ENCODE measurements at places on chromosomes 2 and 18.
A peak's percentile ranks its signal among the peaks of the same experiment; 100 is the strongest.

- no peak for DNase-seq
These were observed 134.5 kb downstream of the ASB1 start for GRCh38 chr2:238561230-238561629.

DNA sequence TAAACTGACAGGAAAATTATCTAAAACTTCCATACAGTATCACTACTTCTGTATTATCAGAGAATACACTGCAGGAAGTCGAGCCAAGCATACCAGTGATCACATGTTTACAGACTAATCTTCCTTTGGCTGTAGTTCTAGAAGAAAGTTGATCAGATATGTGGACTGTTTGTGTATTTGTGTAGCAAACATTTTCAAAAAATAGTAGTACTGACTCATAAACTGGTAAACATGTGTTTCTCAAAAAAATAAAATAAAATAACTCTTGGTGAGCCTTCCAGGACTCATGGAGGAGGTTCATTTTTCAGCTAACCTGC is 148.9 kb upstream of the SLC39A10 start:
- no peak for DNase-seq

- DNase-seq, result no peak
These were observed 383.7 kb downstream of the SOCS6 start for GRCh38 chr18:70672581-70672980.

DNA sequence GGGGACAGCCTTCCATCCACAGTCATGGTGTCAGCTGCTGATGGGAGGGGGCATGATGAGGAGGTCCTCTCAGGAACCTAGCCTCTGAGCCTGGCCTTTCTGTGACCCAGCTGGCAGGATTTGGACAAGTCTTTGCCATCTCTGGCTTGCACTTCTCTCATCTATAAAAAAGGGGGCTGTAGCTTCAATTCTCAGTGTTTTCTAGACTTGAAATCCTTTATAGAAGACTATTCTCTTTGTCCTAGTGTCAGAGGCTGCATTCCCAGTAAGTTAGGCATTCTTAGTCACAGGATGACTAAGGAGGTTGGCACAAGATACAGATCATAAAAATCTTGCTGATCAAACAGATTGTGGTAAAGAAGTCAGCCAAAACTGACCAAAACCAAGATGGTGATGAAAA is 958.5 kb downstream of the CNTNAP5 start:
- DNase-seq, result no peak

DNA sequence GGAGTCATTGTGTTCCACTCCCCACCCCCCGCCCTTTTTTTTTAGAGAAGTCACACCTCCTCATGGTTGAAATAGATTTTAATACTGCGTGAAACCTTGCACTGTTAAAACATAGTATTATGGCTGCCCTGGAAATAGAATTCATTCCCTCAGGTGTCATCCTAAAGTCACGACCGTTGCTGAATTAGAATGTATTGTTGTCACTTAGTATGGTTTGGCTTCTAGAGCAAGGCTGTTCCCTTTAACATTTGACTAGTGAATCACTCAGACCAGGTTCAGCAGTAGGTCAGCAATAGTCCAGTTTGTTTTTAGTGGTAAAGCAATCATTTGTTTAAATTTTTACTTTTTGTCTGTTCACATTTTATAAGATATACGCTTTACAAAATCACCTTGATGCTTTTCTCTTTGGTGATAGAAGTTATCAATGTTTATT is 1.2 kb downstream of the BABAM2 start:
- no peak for DNase-seq

- peak; percentile 24 for DNase-seq
These were observed 199.3 kb downstream of the ZNF407 start for GRCh38 chr18:74796841-74797576.

DNA sequence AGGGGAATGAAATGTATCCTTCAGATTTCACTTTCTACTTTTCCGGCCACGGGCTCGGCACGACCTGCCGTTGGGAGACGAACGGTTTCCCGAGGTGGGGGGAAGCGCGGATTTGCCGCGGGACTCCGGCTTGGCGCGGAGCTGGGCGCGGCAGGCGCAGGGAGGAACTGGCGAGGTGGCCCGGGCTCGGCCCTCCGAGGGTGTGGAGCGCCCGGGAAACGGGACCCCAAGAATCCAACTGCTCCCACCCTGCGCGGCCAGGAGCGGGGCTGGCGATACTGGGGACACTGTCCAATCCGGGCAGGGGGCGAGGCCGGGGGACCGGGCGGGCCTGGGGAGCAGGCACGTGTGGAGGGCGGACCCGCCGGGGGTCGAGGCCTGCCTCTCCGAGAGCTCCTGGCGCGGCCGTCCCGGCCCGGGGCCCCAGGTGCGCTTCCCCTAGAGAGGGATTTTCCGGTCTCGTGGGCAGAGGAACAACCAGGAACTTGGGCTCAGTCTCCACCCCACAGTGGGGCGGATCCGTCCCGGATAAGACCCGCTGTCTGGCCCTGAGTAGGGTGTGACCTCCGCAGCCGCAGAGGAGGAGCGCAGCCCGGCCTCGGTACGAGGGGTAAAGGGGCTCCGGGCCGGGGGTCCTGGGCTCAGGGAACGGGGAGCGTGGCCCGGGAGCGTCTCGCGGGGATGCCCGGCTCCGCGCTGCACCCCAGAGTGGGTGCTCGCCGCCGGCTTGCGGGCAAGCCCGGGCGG is at the start of gene ANXA4:
ANXA4 (plus strand) TSS at position 560 of the 747 bp plus-strand sequence. CDS start 39,432 bp downstream, outside the sequence.
- DNase-seq, result peak; percentile 81

DNA sequence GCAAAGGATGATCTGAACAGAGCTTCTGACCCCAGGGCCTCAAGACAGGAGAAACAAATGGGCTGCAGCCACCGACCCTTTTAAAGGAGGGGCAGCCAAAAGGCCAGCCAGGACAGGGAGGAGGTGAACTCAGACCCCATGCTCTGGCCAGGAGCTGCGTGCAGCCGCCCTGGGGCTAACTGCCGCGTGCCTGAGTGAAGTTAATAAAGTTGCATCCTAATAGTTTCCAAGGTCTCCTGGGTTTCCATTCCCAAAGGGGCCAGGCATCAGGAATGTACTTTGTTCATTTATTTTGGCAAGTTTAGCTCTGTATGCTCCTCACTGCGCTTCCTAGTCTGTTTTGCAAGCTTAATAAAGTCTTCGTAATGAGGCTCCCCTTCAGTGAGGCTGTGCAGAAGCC is 60.7 kb downstream of the EN1 start:
- DNase-seq, result no peak

- DNase-seq, result no peak
These were observed 72.7 kb downstream of the DNER start for GRCh38 chr2:229641676-229642075.

DNA sequence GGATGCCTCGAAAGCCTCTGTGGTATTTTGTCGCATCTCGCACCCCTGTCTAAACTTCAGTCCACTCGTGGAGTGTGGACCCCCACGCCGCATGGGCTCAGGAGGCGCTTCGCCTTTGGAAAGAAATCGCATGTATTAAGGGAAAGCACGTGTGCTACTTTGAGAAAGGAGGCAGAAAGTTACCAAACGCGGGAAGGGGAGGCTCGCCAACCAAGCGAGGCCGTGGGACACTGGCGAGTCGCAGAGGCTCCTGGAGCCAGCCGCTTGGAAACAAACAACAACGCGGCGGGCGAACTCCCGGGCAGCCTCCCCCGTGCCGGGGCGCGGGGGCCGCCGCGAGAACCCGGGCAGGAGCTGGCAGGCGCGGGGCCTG is 455 bp upstream of the AGAP1 start:
- no peak for DNase-seq

DNA sequence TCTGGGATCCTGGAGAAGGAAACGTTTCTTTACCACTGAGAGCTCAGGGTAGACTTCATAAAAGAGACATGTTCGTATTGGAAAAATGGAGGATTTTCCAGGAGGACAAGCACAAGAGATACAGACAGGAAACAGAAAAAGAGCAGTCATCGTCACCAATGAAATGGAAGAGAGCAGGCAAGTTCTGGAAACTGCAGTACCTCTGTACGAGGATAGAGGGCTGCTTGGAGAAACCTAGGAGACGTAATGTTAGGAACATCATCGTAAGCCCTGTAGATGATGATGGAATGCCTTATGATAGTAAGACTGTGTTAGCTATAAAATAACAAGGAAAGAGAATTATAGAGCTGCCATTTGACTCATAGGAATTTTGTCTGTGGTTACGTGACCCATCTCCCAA is 121.1 kb upstream of the KLHL14 start:
- DNase-seq, result no peak

Data from hepatic stellate cell (primary cell).